ENCODE measurements at places on chromosomes 2 and 18.

DNA sequence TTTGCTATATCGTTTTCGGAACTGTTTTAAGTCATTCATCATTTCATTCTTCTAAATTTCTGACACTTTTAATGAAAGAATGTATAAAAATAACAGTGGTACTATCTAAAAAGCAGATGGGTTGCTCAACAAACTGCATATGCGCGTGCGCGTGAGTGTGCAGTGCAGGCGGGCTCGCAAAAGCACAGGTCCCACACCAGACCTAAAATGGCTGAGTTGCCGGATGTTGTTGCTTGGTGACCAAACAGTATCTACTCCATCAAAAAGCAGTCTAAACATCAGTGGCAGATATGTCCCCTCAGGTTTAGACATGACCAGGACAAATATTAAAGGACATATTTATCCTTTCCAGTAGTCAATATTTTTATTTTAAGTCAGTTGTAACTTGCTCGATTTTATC is 5.1 kb downstream of the NOL4 start:
- DNase-seq, result no peak

DNA sequence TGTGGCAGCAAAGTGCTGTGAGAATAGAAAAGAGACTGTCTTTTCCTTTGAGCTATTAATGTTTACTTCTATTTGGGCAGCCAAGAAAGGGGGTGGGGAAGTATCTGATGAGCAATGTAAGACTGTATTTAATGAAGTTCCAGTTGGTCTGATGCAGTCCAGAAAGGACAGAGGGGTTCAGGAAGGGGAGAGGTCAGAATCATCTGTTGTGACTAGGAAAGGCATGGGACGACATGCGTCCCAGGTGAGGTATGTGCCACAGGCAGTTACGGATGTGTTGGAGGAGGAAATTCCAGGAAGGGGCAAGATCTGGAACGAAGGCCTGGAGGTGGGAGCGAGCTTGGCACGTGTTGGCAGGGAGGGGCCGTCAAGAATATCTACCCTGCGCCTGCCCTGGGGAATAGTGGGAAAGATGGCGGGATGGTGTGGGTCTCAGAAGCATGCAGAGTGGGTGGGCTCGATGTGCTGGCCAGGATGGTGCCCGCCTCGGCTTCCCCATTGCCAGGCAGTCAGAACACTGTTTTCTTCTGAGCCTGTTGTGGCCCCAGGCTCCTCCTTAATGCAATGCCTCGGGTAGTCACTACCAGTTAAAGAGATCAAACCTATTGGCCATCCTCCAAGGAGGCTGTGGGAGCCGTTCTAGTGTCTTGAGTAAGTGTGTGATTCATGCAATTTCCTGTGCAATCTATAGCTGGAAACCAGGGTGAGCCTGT is 57.8 kb upstream of the TXNDC2 start:
- peak; percentile 85 for DNase-seq

GRCh38 chr2:171281110-171281509 is 120.4 kb upstream of the TLK1 start:
- no peak for DNase-seq

- no peak for DNase-seq
Observed at GRCh38 chr2:217267758-217268157, 407.9 kb upstream of the TNP1 start.

DNA sequence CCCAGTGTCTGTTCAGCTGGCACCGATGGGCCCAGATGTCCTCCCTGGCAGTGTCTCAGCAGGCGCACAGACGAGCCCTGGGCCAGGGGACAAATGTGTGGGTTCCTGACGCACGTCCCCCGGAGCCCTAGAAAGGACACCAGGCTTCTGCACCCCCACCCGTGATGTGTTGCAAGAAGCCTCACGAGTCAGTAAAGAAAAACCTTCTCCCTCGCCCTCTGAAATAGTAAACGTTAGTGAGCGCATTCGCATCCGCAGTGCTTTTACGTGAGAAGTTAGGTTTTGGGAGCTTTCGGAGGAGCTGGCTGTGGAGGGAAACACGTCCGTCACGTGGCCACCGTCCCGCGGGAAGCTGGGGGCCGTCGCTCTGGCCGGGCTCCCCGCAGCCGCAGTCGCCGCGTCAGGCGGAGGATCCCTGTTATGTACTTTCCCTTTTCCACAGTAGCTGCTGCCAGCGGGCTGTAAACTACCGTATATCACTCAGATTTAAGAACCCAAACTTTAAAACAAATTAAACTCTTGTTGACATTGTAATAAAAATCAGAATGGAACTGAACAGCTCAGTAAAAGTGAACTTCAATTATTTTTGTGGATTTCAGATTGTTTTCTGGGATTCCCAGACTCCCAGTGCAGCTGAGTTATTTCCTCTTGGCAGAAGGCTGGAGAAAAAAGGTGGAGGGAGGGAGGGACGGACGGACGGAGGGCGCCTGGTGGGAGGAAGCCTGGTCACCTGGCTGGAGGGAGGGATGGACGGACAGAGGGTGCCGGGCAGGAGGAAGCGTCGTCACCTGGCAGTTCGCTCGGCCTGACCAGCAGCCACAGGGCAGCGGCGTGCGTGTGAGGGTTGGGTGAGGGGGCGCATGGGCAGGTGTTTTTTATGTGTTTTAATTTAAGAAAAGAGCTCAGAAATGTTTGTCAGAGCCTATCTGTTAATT is 112.1 kb downstream of the NFATC1 start:
- DNase-seq, result no peak

DNA sequence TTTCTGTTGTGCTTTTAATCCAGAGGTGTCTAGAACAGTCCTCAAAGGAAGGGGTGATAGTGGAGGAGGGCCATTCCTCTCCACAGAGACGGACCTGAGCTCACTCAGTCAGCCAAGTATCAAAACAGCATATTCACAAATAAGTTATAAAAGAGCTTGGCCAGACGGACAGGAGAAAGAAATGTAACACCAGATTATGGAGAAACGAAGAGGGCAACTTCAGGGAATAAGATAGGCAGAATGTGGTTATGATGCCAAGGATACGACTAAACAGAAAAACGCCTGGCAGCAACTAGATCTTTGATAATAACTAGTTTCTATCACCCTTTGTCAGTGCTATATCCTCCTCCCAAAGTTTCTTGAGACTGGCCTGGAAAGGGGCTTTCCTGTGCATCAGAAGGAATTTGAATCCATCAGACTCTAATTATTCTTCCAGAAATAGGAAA is 42.5 kb downstream of the MAP4K3 start:
- no peak for DNase-seq

DNA sequence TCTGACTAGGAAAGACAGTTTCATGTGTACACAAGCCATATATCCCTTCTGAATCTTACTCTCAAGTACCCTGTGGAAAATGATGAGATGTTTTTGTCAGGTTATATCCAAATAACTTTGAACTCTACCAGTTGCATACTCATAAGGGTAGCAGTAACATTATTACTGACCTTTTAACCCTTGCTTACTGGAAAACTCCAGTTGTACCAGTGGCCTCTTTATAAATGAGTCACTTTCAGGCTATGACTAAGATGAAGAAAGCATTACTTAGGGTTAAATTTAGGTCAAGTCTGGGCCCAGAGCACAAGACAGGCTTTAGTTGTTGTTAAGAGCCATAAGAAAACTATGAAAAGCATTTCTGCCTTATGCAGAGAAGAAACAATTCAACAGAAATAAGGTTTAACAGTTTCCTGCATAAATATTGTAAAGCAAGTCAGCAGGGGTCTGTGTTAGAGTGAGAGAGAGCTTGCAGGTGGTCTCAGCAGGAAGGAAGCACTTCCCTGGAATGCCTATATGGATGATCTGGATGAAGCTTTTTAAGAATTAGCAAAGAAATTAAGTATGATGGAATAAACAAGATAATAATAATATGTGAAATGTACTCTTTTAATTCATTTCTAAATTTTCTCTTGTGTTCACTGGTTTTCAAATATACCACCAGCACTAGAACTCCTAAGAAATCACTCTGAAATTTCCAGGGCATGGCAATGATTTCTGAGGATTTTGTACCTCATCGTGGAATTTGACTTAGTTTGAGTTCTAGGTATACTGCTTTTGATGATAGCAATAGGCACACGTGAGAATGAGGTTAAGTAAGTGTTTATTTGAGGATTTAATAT is 126.6 kb downstream of the UBE2E3 start:
- DNase-seq, result peak; percentile 26

GRCh38 chr2:129478902-129479517 is 500.5 kb upstream of the RAB6C start:
- DNase-seq, result no peak
